CD4-positive, alpha-beta T cell (primary cell): ENCODE measurements at places on chromosomes 7 and 10.

DNA sequence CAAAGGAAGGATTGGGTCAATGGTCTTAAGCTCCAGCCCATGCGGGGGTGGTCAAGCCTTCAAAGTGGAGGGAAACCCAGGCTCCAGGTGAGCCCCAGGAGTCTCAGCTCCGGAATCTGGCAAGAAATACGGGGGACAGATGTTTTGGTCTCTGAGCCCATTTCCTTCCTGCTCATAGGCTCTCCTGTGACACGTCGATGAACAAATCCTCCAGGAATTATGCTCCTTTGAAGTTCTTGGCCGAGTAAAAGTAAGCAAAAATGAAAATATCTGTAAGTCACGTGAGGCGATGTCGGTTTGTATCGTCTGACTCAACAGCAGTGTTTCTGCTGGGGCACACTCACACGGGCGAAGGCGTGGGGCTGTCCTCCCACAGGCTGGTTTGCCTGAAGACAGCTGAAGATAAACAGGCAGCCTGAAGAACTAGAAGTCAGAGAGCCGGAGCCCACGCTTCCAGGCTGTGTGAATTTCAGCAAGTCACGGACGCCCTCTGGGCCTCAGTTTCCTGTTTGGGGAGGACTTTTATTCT lies 52.6 kb upstream of the SMNDC1 start:
- peak; percentile 68 for DNase-seq

GRCh38 chr10:24952707-24953645 lies 570 bp upstream of the PRTFDC1 start:
- DNase-seq = peak; percentile 54

GRCh38 chr10:124354411-124355382 lies 64.0 kb downstream of the OAT start:
- DNase-seq = peak; percentile 19

- DNase-seq = no peak
Measured at GRCh38 chr10:123796736-123797135, 94.9 kb downstream of the CPXM2 start.
